ENCODE measurements at places on chromosomes 7 and 10.

- DNase-seq: no peak
These were observed 32.4 kb downstream of the NKX6-2 start for GRCh38 chr10:132753596-132753995.

DNA sequence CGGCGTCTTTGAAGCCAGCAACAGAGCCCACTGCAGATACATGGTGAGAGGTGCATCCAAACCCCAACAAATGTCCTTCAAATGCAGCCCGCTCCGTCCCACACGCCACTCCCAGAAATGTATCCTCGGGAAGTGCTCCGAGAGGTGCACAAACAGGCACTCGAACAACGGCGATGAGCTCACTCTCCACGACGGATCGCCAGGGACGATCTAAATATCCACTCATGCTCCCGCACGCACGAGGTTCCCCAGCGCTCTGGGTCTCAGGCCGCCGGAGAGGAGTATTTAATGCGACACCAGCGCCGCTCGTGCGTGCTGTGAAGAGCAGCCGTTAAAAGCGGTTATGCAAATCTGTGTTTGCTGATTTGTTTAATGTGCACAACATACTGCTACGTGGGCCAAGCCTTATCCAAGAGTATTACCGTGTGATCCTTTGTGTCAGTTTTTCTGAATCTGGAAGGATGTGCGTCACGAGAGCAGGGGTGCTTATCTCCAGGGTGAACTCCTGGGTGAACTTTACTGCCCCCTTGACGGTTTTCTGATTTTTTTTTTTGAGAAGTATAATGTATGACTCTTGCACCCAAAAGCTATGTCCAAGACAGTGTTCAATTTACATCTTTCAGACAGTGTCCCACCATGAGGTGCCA lies 48.5 kb upstream of the PPP2R2D start:
- no peak for DNase-seq

DNA sequence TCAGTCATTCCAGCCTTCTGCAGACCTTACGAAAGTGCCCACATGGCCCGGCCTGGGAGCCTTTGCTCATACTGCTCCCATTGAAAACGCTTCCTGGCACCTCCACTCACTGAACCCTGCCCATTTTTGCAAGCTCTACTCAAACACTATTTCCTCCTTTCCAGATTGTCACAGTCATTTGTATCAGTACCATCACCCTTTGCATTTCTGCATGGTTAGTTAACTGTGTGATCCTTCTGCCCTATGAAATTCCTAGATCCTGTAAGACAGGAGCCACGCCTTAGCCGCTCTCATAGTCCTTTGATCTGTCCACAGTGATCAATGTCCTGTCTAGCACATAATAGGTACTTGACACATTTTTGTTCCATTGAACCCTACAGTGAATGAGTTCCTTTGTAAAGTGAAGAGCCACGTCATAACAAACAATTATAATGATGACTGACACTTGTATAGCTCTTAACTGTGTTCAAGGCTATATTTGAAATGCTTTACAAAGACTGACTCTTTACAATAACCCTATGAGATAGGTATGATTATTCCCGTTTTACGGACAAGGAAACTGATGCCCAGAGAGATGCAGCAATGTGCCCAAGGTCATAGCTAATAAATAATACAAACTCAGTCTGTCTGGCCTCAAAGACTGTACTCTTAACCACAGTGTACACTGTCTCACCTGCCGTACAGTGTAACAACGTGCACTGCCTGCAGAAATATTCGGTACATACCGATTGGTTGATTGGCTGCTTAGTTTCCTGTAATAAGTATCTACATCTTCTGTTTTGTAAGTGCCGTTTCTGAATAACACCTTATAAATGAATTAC lies 16.6 kb upstream of the ITIH2 start:
- DNase-seq: no peak

GRCh38 chr7:117951691-117952280 lies 78.5 kb upstream of the CTTNBP2 start:
- DNase-seq: no peak

GRCh38 chr10:3987143-3987974 lies 202.3 kb upstream of the KLF6 start:
- DNase-seq: no peak

DNA sequence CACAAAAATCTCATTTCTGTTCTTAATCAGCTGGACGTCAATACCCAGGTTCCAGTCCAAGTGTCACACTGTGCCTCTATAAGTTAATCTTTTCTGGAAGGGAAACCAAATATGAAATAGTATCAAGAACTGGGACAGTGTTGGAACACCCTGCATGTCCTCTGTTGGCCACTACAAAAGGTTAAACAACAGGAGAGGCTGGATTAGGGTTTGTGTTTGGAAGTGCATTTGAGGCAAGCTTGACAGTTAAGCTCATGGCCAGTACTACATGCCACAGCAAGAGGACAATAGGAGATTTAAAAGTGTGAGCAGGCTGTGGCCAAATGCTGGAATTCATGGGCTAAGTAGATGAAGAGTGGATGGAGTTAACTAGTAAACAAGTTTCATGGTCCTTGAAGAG lies 751.5 kb downstream of the AUTS2 start:
- DNase-seq: no peak

DNA sequence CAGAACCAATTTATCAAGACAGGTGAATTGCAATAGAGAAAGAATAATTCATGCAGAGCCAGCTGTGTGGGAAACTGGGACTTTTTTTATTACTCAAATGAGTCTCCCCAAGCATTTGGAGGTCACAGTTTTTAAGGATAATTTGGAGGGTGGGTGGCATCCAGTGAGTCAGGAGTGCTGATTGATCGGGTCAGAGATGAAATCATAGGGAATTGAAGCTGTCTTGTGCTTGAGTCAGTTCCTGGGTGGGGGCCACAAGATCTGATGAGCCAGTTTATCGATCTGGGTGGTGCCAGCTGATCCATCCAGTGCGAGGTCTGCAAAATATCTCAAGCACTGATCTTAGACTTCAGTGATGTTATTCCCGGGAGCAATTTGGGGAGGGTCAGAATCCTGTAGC lies 9.9 kb upstream of the MYO1G start:
- DNase-seq: no peak

DNA sequence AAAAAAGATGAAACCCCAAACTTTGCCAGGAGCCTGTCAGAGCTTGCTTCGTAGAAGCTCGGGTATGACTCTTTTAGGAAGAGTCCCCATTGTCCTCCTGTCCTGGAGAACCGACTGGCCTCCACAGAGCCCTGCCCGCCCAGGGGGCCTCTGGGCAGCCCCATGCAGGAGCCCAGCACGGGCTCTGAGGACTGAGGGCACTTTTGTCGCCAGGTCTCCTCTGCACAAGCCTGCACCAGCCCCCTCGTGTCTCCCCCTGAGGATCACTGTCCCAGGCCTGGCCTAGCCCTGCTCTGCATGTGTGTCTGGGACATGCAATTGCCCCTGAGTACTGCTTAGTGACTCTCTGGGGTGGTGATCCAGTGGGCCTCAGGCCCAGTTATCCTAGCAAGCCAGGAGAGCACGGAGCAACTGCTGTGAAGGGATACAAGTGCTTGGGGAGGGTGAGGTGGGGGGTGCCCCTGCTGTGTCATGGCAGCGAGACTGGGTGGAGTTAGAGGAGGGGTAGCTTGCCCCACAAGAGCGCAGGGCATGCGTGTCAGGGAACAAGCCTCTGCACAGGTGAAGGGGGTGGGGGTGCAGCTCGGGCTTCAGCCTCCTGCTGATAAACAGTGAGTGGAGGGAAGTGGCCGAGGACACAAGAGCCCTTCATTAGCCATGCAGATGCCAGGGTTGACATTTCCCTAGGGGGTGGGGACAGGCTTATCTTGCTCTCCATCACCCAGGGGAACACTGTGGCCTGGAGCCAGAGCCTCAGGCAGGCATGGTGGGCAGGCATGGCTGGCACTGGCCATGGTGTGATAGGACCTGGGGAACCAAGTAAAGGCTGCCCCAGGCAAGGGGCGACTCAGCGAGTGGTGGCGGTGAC lies 143.4 kb downstream of the C10orf105 start:
- DNase-seq: no peak

DNA sequence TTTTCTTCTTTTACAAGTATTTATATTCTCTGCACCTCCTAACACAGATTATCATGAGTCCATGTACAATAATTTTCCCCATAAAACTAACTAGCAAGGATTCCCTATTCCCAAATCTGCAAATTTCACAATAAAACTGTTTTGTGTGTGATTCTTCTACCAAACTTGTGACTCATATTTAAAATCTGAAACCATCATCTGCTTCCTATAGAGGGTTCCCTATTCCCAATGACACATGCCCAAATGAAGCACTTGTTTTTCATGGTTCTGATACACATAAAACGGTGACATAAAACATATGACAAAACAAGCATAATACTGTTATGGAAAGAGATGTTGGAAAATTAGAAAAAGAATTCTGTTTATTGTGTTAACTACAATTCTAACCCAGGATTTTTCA lies 657.6 kb downstream of the PARD3 start:
- no peak for DNase-seq

GRCh38 chr10:101824736-101825135 lies 6.5 kb upstream of the OGA start:
- DNase-seq: no peak

- no peak for DNase-seq
These were observed 66.4 kb downstream of the MGAM2 start for GRCh38 chr7:142177869-142178268.

DNA sequence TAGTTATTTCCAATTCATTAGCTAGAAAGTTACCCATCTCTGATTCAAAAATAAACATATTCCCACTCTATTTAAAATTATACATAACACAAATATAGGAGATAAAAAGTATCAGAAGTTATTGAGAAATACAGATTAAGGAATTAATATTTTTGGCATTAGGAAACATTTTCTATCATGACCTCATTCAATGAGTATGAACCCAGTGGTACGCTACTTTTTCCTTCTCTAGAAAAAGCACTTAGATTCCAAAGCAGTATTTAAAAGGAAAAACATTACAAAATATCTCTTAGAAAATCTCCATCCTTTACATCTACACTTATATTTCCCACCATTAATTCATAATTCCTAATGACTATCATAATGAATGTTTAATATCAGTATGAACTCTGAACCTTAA lies 240.6 kb upstream of the GNAI1 start:
- no peak for DNase-seq

GRCh38 chr10:33579996-33580395 lies 245.5 kb upstream of the NRP1 start:
- no peak for DNase-seq

GRCh38 chr10:63819753-63820329 lies 298.6 kb downstream of the REEP3 start:
- peak; percentile 18 for DNase-seq

GRCh38 chr7:120256344-120257070 lies 16.5 kb upstream of the KCND2 start:
- DNase-seq: no peak

DNA sequence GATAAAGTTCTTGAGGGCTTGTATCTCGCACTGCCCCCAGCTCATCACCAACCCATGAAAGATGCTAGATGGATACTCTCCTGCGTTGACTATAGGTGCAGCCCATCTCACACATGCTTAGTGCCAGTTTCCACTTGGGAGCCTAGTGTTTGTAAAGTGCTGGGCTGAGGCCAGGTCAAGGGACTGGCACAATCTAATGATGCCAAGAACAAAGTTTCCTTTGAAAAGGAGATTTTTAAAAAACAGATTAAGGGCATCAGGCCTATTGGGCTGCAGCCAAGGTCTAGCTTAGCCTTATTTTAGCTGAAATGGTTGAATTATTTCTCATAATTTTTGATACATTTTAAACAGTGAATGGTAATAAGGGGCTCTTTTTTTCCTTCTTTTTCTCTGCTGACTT lies 259.0 kb downstream of the ADRA2A start:
- no peak for DNase-seq

GRCh38 chr7:80060218-80060806 lies 74.3 kb upstream of the GNAI1 start:
- DNase-seq: peak; percentile 24

- DNase-seq: no peak
These were observed 188.3 kb downstream of the DGKB start for GRCh38 chr7:14714161-14714728.

- no peak for DNase-seq
These were observed 400.7 kb upstream of the MKI67 start for GRCh38 chr10:128526791-128527375.

All from AG04450 (cell line).